ENCODE measurements at places on chromosomes 2 and 18.

- DNase-seq: no peak
These were observed 1.8 kb downstream of the ZEB2 start for GRCh38 chr2:144517866-144518747.

GRCh38 chr2:178194600-178195389 lies 483 bp downstream of the OSBPL6 start:
- no peak for DNase-seq

GRCh38 chr2:118242216-118242615 lies 153.9 kb downstream of the INSIG2 start:
- no peak for DNase-seq

- no peak for DNase-seq
These were observed 1016.8 kb downstream of the CNTNAP5 start for GRCh38 chr2:125041846-125042245.

DNA sequence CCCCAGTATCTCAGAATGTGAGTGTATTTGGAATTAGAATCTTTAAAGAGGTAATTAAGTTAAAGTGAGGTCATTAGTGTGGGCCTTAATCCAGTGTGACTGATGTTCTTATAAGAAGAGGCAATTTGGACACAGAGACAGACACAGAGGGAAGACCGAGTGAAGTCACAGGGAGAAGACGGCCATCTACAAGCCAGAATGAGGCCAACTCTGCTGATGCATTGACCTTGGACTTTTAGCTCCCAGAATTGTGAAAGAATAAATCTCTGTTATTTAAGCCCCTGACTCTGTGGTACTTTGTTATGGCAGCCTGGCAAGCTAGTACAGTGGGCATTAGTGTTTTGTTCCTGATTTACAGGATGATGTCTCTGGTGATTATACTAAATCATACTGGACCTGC lies 64.6 kb downstream of the LTBP1 start:
- no peak for DNase-seq

DNA sequence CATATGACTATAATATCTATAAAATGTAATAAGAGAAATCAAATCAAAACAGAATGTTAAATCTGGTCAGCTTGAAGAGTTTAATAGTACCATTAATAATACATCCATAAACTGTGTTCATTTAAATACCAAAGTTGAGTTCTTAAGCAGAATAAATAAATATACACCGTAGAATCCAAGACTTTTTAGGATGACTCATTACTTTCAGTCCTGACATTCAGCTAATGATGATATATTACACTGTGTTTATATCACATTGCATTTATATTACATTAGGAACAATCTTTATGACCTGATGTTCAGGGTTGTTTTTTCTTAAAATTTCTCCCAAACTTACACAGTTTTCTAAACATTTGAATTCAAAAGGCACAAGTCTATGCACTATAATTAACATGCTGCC lies 331.3 kb downstream of the SS18 start:
- no peak for DNase-seq

GRCh38 chr2:25207078-25207545 lies 38.7 kb upstream of the POMC start:
- no peak for DNase-seq

DNA sequence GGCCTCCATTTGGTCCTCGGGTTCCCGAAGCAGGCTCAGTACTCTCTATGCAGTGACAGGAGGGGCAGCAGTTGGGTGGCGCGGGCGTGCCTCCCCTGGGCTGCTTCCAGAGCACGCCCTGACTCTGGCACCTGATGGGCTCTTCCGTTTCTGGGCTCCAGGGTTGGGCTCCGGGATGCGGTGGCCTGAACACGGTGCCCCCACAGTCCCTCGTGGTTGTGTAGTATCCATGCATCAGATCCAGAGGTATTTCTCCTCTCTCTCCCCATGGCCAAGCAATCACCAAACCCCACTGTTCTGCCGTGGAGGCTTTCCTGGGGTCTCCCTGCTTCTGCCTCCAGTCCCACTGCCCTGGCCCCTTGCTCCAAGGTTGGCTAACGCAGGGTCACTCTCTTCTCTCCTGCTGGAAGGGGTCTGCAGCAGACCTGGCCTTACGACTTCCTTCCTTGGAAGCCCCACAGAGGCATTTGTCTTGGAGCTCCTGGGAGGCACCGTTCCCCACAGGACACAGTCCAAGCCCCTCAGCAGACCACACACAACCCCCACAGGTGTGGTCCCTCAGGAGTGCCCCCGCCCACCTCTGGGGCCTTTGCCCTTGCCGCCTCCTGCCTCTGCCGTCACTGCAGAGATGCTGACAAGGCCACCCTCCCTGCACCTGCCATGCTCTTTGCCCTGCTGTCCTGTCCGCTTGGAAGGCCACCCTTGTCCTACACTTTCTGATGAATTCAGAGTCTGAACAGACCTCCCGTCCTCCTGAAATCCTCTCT lies 136.6 kb upstream of the ASB18 start:
- DNase-seq: no peak

DNA sequence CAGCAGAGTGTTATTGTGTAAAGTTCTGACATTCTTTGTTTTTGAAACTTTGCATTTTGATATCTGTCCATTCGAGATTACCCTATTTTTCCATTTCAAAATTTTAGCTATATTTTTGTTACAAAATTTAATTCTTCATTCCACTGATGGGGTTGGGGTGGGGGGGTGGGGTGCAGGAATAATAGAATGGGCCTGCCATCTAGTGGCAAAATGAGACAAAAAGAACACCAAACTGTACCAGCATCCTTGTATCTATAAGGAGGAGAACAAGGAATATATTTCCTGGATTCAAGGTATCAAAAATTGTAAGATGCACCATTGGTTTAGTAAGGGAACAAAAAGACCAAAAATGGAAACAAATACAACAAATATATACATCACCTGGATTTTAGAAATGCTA lies 27.9 kb upstream of the TTR start:
- DNase-seq: no peak

Measured in NCI-H446 treated with DMSO at 0.1 percent for 48 hours (cell line).